ENCODE measurements at places on chromosomes 1 and 21.

GRCh38 chr1:45686015-45686287 is 382 bp downstream of the GPBP1L1 start:
- DNase-seq = no peak

DNA sequence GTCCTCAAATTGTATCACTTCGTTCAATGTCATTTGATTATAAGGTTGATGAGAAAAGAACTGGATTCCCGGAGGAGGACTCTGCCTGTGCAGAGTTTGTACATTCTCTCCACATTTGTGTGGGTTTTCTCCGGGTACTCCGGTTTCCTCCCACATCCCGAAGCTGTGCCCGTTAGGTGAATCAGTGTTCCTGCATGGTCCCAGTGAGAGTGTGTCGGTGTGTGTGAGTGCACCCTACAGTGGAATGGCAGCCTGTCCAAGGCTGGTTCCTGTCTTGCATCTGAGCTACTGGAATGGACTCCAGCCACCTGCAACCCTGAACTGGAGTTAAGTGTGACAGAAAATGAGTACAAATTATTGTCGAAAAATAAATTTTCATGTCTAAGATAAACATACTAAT is 92.2 kb upstream of the KCTD3 start:
- no peak for DNase-seq

DNA sequence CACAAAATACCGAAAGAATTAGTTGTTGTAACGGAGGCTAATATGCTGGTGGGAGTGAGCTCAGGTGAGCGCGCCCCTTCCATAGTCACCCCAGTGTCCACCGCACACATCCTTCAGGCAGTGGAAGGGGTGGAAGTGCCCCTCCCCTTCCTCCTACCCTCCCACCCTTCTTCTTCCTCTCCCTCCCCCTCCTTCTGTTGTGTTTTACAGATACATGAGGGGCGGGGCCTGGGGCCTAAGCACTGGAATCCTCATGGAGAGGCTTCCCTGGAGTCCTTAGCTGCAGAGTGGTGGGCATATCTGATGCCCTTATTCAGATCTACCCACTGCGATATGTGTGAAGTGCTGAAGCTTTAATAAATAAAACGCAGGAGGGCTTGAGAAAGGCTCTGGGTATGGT is 10.3 kb upstream of the ADARB1 start:
- DNase-seq = no peak

DNA sequence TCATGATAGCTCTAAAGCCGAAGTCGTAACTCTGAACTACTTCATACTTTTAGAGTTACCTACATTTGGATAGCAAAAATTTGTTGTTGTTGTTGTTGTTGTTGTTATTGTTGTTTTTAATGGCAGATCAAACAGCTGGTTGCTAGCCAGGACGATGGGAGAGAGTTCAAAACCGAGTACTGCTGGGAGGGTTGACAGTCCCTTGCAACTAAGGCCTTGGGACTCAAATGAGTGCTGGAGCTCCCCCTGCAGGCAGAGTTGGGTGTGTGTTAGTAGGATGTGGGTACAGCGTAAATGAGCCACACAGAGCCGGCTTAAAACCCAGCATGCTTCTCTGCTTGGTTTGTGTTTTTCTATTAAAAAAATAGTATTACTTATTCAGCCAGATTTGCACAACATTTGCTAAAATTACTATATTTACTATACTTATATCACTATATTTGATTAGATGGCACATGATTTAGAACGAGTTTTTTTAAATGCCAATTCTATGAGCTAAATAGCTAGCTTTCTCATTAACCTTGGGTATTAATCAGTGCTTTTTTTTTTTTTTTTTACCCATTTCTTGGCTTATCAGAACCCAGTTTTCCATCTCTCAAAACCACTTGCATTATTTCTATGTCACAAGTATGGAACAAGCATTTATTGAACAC is 129.2 kb upstream of the SYT6 start:
- peak; percentile 72 for DNase-seq

DNA sequence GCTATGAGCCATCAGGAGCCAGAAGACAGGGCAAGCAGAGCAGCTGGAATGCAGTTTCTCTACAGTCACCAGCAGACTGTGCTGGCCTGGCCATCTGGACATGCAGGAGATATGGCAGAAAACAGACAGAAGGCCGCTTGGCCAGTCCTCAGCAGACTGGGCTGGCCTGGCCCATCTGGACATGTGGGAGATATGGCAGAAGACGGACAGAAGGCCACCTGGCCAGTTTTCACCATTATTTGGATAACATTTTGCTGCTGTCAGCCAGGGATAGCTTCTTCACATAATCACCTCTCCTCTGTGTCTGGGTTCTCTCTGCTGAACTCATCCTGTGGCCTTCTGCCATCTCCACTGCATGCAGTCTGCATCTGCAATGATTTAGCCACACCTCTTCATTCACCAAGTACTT is 25.0 kb upstream of the CACYBP start:
- DNase-seq = no peak

- DNase-seq = no peak
Observed at GRCh38 chr1:226749467-226749866, 10.4 kb upstream of the ITPKB start.

DNA sequence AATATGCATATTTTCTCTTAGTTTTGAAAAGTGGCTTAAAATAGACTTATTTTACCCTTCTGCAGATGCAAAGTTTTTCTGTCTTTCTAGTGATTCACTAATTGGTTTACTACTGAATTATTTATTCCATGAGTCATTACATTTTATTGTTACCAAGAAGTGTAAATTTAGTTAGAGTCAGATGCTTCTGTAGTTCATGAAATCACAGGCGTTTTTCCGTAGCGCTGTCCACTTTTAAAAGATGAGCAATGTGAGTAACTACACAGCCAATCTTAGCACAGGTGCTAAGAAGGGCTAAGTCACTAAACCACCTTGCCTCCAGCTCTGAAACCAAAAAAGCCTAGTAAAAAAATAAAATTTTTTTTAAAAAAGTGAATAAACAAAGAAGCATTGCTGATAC is 24.7 kb downstream of the RGS13 start:
- no peak for DNase-seq

GRCh38 chr1:157030728-157031127 is 14.8 kb downstream of the ARHGEF11 start:
- no peak for DNase-seq

- no peak for DNase-seq
Observed at GRCh38 chr21:44926331-44927101, 5.8 kb upstream of the ITGB2 start.

- DNase-seq = no peak
Observed at GRCh38 chr1:164561007-164561406, 2.0 kb downstream of the PBX1 start.

DNA sequence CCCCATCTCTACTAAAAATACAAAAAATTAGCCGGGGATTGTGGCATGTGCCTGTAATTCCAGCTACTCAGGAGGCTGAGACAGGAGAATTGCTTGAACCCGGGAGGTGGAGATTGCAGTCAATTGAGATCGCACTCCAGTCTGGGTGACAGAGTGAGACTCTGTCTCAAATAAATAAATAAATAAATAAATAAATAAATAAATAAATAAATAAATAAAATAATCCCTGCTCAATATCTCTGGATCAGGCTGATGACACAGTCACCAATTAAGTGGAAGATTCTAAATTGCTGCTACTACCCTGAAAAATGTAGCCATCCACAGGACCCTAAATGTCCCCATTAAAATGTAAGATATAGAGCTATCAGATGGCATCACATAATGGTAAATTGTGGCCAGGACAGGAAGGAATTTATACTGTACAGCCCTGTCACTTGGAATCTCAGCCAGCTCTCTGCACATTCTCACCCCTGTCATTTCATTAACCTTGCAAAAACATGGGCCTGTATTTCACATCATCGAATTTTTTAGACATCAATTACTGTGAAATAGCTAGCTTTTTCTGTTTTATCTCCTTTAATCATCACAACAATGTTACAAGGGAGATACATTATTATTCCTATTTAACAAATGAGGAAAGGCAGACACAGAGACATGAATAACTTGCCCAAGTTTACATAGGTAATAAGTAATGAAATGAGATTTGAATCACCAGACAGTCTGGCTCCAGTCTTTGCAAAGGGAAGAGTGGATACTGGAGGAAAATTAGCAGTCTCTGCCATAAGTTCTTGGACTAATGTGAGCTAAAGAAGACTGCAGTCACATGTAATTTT is 56.7 kb upstream of the NTPCR start:
- DNase-seq = no peak

GRCh38 chr1:227357927-227358302 is 39.6 kb upstream of the CDC42BPA start:
- DNase-seq = no peak

GRCh38 chr21:43849532-43850299 is 15.3 kb upstream of the AGPAT3 start:
- no peak for DNase-seq

DNA sequence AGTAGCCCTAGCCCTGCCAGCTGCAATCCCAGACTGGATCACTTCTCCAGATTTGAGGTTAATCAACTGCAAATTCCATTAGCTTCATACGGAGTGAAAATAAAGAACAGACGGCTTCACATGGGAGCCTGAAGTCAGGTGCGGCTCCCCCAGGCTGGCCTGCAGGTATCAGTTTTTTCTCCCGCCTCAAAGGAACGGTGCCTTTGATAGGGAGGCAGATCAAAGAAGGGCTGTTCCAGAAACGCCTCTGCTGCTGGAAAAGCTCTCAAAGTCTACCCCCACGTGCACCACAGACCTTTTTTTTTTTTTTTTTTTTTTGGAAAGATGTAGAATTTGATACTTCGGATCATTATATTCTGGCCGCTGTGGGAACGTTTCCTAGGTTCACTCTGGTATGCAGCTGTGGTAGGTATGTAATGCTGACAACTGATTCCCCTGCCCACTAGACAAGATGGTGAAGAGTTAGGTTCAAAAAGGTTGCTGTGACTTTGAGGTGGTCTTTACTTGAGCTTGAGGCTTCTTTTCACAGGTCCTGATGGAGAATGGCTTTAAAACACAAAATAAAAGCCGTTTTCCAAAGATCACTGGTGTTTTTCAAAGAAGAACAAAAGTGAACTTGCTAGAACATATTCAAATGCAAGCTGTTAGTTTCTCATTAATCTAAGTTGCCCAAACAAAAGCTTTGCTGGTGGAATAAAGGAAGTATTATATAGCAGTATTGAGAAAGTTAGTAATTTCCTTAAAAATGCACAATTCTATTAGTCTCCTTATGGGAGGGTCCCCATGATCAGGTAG is 189.0 kb upstream of the NFIA start:
- DNase-seq = no peak

DNA sequence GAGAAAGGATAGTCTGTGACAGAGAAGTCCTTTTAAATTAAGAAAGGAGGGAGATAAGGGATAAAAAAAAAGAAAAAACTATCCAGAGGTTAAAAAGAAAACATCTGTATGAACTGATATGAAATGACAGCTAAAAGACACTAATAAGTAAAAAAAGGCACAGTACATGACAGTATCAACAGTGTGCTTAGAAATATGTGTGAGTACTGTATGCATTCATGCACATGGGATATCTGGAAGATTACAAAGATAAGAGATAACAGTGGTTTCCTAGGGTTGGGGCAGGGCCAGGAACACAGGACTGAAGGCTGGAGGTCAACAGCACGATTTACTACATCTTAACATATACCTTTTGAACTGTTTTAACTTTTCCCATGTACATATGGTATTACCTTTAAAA is 13.3 kb downstream of the PTP4A2 start:
- DNase-seq = no peak

GRCh38 chr1:218209351-218209861 is 75.7 kb upstream of the RRP15 start:
- peak; percentile 35 for DNase-seq

GRCh38 chr1:72434070-72434469 is 151.7 kb upstream of the NEGR1 start:
- DNase-seq = no peak

DNA sequence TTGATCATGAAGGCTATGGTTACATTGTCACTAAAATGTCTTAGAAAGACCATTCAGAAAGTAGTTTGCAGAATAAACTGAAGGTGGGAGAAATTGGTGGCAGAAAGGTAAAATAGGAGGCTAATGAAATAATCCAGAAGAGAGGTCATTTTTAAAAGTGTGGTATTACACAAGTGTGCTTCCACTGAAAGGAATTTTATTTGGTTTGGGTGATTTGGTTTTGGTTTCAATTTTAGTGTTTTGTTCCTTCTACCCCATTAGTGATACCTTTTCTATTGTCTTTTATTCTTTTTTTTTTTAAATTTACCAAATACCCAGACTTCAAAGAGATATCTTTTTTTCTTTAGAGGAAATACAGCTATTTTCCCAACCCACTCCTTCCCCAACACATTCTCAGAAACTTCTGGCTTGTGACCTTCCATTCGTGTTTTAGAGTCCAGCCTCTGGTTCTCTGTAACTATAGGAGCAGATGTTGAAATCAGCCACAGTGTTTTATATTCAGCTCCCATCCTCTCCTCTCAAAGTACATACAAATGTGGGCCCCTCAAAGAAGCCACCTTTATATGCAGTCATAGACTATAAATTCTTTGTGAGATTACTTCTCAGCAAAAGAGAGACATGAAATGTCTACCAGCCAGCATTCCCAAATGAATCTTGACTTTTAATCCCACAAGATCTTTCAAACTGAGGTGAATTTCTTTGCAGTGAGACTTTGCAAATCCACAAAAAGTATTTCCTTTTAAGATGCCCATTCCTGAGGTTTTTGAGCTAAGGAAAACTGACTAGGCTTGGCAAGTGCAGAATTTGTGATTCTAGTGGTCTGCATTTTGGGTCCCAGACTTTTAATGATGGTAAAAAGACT is 42.0 kb upstream of the PALMD start:
- DNase-seq = no peak

DNA sequence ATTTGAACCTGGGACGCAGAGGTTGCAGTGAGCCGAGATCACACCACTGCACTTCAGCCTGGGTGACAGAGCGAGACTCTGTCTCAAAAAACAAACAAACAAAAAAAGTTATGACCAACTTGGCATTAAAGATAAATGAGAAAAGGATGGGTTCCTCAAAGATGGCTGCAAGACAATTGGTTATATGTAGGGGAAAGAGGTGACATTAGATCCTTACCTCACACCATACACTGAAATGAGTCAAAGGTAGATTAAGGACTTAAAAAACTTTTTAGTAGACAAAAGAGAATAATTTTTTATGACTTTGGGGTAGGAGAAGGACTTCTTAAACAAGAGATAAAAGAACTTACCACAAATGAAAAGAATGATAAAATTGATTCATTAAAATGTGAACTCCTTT is 74.5 kb downstream of the SYF2 start:
- no peak for DNase-seq

DNA sequence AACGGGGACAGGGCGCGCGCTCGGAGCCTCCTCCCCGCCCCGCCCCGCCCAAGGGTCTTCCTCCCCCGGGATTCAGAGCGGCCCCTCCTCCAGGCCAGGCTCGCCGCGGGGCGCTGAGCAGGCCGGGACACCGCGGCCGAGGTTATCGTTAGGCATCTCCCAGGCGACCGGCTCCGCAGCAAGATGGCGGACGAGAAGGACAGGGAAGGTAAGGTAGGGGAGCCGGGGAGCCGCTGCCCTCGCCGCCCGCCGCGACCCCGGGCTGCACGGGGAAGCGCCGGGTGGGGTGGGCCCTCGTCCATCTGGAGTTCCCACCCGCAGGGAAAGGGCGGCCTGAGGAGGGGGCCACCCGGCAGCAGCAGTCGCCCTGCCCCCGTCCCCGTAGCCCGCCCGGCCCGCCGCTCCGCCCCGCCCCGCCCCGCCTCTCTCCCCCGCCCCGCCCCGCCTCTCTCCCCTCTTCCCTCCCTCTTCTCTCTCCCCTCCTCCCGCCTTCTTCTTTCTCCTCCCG is 105.9 kb upstream of the HNRNPU start:
- DNase-seq = peak; percentile 40

Measured in fibroblast of skin of left biceps (primary cell).